ENCODE measurements at places on chromosomes 3 and 15.

GRCh38 chr15:39290711-39291435, 290.0 kb upstream of the THBS1 start:
- no peak for DNase-seq

DNA sequence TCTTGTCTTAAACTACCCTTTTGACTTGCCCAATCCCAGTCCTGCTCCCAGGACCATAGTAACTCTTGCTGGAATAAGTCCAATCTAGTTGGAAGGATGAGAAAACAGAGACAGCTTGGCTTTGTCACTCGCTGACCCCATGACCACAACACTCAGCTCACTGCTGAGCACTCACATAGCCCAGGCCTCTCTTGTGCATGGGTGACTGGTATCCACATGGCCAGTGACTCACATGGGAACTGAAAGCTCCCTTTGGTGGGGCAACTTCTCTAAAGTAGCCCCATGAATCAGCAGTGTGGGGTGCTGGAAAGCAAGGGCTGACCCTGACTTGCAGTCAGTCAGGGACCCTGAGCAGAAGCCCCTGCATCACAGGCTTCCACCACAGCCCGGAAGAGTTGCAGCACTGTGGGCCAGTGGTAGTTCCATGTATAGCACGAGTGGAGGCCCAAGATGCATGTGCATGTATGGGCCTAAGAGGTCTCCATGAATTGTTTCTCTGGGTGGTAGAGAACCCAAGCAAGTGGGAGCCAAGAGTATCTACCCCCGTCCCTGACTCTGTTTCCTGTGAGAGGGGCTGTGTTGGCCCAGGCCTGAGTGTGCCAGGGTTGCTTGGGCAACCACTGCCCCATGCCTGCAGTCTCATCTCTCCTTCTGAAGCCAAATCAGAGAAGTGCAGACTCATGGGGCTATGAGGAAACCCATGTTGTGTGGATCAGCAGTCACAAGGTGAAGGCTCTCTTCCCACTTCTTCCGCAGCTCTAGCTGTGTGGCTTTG, 62.1 kb upstream of the XCR1 start:
- no peak for DNase-seq

- DNase-seq = no peak
Measured at GRCh38 chr3:187403768-187404288, 35.6 kb downstream of the RTP4 start.

DNA sequence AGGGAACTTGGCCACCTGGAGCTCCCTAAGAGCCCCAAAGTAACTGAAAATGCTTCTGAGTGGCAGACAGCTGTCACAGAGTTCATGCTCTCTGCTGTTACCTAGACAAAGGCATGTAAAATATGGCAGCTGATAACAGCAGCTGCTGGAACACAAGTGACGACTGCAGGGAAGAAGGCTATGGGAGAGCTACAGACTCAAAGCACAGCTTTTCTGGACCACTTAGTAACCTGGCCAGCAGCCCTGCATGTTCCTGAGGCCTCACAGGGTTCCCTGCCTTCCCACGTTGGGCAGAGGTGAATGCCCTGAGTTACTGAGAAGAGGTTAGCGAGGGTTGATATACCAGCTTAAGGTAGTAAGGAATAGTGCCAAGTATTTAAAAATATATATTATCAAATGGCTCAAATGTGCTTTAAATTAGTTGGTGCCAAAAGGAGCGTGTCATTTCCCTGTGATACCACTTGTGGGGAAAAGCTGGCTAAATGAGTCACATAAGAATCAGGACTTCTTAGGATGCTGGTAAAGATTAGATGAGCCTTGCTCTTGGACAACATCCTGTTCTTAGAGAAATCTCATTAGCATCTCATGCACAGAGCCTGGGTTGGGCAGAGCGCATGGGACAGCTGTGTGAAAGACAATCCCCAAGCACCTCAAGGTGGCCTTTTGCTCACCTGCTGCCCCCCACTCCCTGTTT, 76.4 kb upstream of the SCN5A start:
- DNase-seq = no peak

DNA sequence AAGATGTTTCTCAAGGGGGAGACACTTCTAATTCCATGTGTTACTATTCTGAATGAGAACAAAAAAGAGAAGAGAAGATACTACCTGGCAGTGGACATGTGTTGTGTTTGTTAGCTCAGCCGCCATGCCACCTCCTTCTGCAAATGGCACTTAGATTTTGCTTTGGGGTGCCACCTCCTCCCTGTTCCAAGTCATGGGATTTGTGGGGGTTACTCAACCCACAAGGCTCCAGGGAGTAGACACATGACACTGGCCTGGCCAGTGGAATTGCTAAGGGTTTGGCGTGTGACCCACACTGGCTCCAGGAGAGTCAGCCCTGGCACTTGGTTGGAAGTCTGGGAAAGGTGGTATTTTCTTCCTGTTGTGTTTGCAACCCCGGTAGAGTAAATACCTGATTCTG, 129.1 kb downstream of the ZNF621 start:
- no peak for DNase-seq

GRCh38 chr15:64678126-64678819, 97.1 kb downstream of the RBPMS2 start:
- DNase-seq = no peak

- no peak for DNase-seq
Measured at GRCh38 chr3:40996382-40996781, 202.9 kb upstream of the CTNNB1 start.

DNA sequence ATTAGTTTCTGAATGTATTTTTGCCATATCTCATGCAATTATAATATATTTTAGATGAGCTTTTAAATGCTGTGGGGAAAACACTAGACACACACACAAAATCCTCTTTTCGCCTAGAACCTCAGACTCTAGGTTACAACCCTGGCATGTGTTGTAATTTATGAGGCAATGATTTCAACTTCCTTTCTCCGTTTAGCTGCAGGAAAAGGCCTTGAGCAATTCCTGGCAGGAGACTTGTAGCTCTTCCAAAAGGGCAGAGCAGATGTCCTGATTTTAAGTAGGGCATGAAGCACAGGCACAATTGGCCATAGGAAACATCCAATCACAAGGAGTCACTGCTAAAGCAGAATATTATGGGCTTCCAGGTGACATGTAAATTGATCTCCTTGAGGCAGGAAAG, 82.0 kb downstream of the GPR156 start:
- no peak for DNase-seq

DNA sequence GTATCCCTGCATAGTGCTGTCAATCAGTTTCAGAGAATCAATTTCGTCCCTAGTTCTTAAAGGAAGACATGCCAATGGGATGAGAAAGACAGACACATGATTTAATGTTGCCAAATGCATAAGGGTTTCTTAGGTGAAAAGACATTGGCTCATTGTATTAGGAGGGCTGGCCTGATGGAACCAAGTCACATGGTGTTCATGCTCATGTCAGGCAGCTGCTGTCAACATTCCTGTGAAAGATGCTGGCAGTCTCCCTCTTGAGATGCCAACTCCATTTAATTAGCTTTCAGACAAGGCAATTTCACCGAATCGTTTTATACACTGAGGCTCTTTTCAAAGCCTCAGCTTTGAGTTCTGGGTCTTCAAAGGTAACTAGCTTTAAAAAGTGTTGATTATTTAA, 16.1 kb upstream of the IL1RAP start:
- no peak for DNase-seq

GRCh38 chr3:107063351-107063750, 313.9 kb upstream of the CCDC54 start:
- DNase-seq = no peak

Measured in stimulated activated CD4-positive, alpha-beta T cell treated with anti-CD3 and anti-CD28 coated beads, Interleukin-1b, Interleukin-23, amount 100 ng/mL, for 1 hour (primary cell).